ENCODE measurements at places on chromosomes 11 and 22.
A peak's percentile ranks its signal among the peaks of the same experiment; 100 is the strongest.

GRCh38 chr11:126766440-126766839, 234.1 kb downstream of the KIRREL3 start:
- H3K27ac ChIP-seq = no peak overlapping the region
- no peaks in the 10 kb centered on the region for H3K36me3 ChIP-seq
- H3K4me3 ChIP-seq = no peak overlapping the region
- H3K4me1 ChIP-seq = no peaks in the 10 kb centered on the region
- H3K27me3 ChIP-seq = no peaks in the 10 kb centered on the region

- H3K4me1 ChIP-seq = peaks cover 14% of the 10 kb centered on the region
- peak overlapping the region; percentile 86 for H3K27ac ChIP-seq
- H3K4me3 ChIP-seq = no peak overlapping the region
- peak; percentile 82 for DNase-seq
- H3K36me3 ChIP-seq = peaks cover 7% of the 10 kb centered on the region
These were observed 28.4 kb upstream of the HMOX1 start for GRCh38 chr22:35352214-35353111.

GRCh38 chr22:45511847-45512261, 9.2 kb downstream of the FBLN1 start:
- H3K4me3 ChIP-seq = no peak overlapping the region
- peak; percentile 63 for DNase-seq
- no peak overlapping the region for H3K27ac ChIP-seq
- no peaks in the 10 kb centered on the region for H3K4me1 ChIP-seq
- peaks cover 3% of the 10 kb centered on the region for H3K27me3 ChIP-seq

DNA sequence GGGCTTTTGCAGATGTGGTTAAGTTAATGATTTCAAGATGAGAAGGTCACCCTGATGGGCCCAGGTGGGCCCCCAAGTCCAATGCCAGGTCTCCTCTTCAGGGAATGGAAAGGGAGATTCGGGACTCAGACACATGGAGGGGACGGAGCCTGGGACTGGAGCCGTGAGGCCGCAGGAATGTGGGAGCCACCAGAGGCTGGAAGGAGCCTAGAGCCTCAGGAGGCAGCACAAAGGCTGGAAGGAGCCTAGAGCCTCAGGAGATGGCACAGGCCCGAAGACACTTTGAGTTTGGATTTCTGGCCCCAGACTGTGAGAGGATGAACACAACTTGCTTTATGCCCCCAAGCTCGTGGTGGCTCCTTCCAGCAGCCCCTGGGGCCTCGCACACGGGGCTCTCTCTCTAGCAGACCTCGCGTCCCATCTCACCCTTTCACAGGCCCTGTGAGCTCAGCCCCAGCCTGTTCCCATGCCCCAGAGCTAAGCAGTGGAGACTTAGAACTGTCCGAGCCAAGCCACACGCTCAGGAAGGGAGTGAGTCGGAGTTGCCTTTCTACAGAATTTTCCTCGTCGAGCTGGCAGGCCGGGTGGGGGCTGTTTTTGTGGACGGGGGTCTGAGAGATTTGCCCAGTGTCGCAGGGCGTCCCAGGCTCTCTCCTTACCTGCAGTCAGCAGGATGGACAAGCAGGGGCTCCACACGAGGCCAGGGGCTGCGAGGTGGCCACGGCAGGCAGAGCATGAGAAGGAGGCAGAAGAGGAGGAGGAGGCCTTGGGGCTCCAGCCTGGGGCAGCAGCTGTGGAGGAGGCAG, 937.6 kb downstream of the BRD1 start:
- no peaks in the 10 kb centered on the region for H3K4me1 ChIP-seq
- no peak overlapping the region for H3K4me3 ChIP-seq
- no peaks in the 10 kb centered on the region for H3K36me3 ChIP-seq
- no peak for DNase-seq
- H3K27me3 ChIP-seq = no peaks in the 10 kb centered on the region

DNA sequence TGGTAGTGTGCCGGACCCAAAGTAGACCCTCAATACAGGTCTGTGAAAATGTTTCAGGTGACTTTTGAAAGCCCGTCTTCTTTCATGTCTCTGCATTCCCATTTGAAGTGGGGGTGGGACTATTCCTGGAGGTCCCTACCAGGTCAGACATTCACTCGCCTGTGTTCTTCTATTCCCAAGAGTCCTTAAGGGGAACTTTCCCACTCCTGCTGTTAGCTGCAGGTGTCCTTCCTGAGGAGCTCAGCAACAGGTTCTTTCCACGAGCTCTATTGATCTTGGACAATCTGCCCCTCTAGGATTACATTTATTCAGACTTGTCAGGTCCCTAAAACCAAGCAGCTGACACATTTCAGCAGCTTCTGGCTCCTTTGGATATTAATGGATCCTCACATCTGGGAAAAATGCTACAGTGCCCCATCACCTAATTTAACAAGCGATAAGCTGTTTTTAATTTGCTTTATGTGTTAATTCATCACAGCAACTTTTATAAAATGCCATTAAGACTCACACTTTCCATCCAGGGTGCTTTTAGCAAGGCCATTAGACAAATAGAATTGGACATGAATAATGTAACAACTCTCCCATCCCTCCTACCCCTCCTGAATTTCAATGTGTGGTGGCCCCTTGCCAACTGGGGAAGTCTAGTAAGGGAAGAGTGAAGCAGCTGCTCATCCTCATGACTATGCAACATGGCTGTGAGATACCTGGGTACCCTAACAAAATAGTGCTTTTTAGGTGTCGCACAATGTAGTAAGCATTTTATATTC, 259.5 kb upstream of the CCDC90B start:
- DNase-seq = no peak
- no peaks in the 10 kb centered on the region for H3K4me1 ChIP-seq
- no peak overlapping the region for H3K4me3 ChIP-seq

- peaks cover 6% of the 10 kb centered on the region for H3K4me1 ChIP-seq
- no peaks in the 10 kb centered on the region for H3K36me3 ChIP-seq
- no peak overlapping the region for H3K4me3 ChIP-seq
- DNase-seq = no peak
These were observed 64.8 kb downstream of the STIM1 start for GRCh38 chr11:3920148-3920852.

DNA sequence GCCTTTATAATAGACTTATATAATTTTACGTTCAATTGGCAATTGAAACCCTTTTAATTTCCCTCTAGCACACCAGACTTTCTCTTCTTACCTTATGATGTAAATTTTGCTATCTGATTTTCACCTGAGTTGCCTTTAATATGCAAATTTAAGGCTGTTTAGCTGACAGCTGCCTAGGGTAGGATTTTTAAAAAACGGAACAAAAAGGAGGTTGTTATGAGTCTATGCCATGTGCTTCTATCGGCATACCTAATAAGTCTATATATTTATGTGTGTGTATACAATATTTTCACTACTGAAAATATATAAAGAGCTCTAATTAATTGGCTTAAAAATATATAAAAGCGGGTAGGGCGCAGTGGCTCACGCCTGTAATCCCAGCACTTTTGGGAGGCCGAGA, 11.8 kb upstream of the SELENOH start:
- H3K36me3 ChIP-seq = no peaks in the 10 kb centered on the region
- no peak for DNase-seq
- no peak overlapping the region for H3K27ac ChIP-seq
- H3K4me1 ChIP-seq = no peaks in the 10 kb centered on the region

- H3K4me3 ChIP-seq = no peak overlapping the region
- peak overlapping the region; percentile 26 for H3K27ac ChIP-seq
- H3K27me3 ChIP-seq = no peaks in the 10 kb centered on the region
- H3K36me3 ChIP-seq = no peaks in the 10 kb centered on the region
- no peak for DNase-seq
- peaks cover 12% of the 10 kb centered on the region for H3K4me1 ChIP-seq
These were observed 35.8 kb downstream of the GRAMD4 start for GRCh38 chr22:46655861-46656608.

DNA sequence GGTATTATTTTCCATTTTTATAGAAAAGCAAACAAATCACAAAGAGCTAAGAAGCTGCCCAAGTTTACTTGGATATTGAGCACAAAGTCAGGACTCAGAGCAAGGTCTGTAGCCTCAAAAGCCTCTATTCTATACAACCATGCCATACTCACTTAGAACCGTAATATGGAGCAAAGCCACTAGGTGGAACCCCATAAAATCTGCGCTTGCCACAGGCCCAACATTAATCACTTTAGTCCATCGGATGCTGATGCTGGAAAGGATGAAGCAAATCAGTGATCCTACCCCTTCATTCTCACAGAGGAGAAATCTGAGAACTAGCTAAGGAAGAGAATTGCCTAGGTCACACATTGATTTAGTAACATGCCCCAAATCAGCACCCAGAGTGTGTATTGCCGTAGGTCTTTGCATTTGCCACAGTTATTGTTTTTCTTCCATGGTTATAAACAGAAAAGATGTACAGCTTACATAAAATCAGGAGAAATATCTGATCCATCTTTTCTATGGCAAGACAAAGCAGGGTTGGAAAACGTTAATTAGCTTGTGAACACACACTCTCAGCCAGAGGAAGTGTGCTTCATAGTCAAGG, 56.7 kb upstream of the RAB38 start:
- no peaks in the 10 kb centered on the region for H3K4me1 ChIP-seq
- no peak overlapping the region for H3K27ac ChIP-seq
- no peak for DNase-seq
- no peaks in the 10 kb centered on the region for H3K36me3 ChIP-seq

- H3K4me3 ChIP-seq = no peak overlapping the region
- H3K4me1 ChIP-seq = peaks cover 19% of the 10 kb centered on the region
- no peaks in the 10 kb centered on the region for H3K36me3 ChIP-seq
- DNase-seq = no peak
These were observed 9.1 kb downstream of the LRP5 start for GRCh38 chr11:68321293-68322051.

DNA sequence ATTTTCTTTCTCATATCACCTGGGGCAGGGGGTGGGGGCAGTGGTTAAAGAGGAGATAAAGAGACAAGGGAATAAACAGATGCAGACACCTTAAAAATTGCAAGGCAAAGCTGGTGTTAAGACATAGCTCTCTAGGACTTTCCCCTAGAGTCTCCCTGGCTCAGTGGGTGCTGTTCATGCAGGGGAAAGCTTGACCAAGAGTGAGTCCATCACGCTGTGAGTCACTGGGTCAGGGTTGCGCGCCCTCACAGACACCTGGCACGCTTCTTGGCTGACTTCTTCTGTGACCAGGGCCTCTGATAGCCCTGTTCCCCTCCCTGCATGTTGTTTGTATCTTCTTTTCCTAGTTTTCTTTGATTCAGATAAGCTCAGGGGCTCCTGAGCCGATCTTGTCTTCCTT, 31.9 kb downstream of the COMMD9 start:
- no peaks in the 10 kb centered on the region for H3K36me3 ChIP-seq
- no peak overlapping the region for H3K4me3 ChIP-seq
- no peaks in the 10 kb centered on the region for H3K4me1 ChIP-seq

- H3K36me3 ChIP-seq = no peaks in the 10 kb centered on the region
These were observed 58.7 kb upstream of the TNRC6B start for GRCh38 chr22:40118979-40119378.

- H3K36me3 ChIP-seq = no peaks in the 10 kb centered on the region
- H3K27ac ChIP-seq = no peak overlapping the region
- peaks cover 2% of the 10 kb centered on the region for H3K27me3 ChIP-seq
These were observed 72.0 kb downstream of the TRIM29 start for GRCh38 chr11:120065876-120066275.

DNA sequence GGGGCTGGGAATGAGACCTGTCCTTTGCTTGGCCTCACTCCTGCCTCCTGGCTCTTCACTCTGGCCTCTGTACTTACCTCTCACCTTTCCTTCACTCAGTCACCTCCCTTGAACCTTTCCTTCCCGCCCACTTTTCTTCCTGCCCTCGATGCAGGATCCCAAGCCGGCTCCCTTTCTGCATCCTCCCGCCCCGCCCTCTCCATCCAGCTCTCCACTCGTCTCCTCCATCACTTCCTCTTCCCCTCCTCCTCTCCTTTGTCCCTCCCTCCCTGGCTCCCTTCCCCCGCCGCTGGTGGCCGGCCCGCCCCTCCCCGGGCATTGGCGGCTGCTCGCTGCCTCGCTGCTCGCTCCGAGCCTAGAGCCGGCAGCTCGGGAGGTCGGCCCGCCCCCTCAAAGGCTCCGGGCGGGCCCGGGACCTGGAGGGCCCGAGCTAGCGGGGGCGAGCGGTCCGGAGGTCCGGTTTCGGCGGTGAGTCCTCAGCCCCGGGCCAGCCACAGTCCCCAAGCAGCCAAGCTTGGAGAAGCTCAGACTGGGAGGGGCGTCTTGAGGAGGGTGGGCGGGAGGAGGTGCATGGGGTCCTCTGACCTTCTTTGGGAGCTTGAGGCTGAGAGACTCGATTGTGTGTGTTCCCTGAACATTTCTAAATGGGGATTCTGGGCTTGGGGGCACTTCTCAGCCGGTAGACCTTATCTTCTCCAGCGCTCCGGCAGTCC, 13.8 kb downstream of the PHLDB1 start:
- peak overlapping the region; percentile 68 for H3K4me3 ChIP-seq
- H3K27me3 ChIP-seq = no peaks in the 10 kb centered on the region

DNA sequence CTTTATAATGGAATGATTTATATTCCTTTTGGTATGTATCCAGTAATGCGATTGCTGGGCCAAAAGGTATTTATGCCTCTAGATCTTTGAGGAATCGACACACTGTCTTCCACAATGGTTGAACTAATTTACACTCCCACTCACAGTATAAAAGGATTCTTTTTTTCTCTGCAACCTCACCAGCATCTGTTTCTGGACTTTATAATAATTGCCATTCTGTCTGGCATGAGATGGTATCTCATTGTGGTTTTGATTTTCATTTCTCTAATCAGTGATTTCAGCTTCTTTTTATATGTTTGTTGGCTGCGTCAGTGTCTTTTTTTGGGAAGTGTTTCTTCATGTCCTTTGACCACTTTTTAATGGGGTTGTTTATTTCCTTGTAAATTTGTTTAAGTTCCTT, 679.3 kb downstream of the JRKL start:
- H3K27me3 ChIP-seq = no peaks in the 10 kb centered on the region
- no peaks in the 10 kb centered on the region for H3K4me1 ChIP-seq
- no peak overlapping the region for H3K4me3 ChIP-seq

DNA sequence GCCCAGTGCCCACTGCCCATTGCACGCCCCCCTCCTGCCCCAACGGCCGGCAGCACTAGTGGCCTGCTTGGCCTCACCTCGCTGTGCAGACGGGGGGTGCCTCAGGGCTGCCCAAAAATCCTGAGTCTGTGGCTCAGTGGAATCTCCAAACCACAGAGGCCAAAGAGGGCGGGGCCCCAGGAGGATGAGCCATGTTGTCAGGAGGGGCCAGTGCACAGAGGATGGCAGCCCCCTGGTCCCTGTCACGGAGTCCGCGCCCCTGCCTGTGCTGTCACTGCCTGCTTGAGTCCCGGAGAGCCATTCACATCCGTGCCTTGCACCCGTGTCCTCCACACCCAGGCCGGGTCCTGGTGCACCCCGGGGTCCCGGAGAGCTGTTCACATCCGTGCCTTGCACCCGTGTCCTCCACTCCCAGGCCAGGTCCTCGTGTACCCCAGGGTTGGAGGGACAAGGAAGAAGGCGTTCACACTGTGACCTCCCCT, 36.4 kb upstream of the MUC5AC start:
- DNase-seq = no peak
- no peaks in the 10 kb centered on the region for H3K36me3 ChIP-seq
- H3K27ac ChIP-seq = no peak overlapping the region
- no peaks in the 10 kb centered on the region for H3K4me1 ChIP-seq
- no peaks in the 10 kb centered on the region for H3K27me3 ChIP-seq
- H3K4me3 ChIP-seq = no peak overlapping the region

- no peaks in the 10 kb centered on the region for H3K27me3 ChIP-seq
- no peaks in the 10 kb centered on the region for H3K4me1 ChIP-seq
- H3K27ac ChIP-seq = no peak overlapping the region
- DNase-seq = no peak
- no peak overlapping the region for H3K4me3 ChIP-seq
- no peaks in the 10 kb centered on the region for H3K36me3 ChIP-seq
These were observed 32.2 kb downstream of the CSNK2A3 start for GRCh38 chr11:11320825-11321224.

GRCh38 chr11:119195680-119196079, 10.4 kb downstream of the NHERF4 start:
- H3K36me3 ChIP-seq = no peaks in the 10 kb centered on the region
- H3K27ac ChIP-seq = no peak overlapping the region
- H3K27me3 ChIP-seq = no peaks in the 10 kb centered on the region
- DNase-seq = peak; percentile 51
- H3K4me3 ChIP-seq = no peak overlapping the region

Data from adrenal gland (tissue), 19 donors.